NCI-H460 (cell line): ENCODE measurements at places on chromosomes 5 and 9. TPM values are rescaled to one million over a fixed set of nuclear protein-coding genes. Genes with fewer than 3 reads are reported as not detected.

CDK7 gene
- total RNA-seq = 129 and 132 TPM in 2 replicates

TTC23L gene
- 0.12 TPM in 1 of 2 replicates, not detected in the other for total RNA-seq

CCDC192 gene
- not detected in 2 replicates for total RNA-seq

ADAMTS12 gene
- total RNA-seq = 0.92 and 1.6 TPM in 2 replicates

DNA sequence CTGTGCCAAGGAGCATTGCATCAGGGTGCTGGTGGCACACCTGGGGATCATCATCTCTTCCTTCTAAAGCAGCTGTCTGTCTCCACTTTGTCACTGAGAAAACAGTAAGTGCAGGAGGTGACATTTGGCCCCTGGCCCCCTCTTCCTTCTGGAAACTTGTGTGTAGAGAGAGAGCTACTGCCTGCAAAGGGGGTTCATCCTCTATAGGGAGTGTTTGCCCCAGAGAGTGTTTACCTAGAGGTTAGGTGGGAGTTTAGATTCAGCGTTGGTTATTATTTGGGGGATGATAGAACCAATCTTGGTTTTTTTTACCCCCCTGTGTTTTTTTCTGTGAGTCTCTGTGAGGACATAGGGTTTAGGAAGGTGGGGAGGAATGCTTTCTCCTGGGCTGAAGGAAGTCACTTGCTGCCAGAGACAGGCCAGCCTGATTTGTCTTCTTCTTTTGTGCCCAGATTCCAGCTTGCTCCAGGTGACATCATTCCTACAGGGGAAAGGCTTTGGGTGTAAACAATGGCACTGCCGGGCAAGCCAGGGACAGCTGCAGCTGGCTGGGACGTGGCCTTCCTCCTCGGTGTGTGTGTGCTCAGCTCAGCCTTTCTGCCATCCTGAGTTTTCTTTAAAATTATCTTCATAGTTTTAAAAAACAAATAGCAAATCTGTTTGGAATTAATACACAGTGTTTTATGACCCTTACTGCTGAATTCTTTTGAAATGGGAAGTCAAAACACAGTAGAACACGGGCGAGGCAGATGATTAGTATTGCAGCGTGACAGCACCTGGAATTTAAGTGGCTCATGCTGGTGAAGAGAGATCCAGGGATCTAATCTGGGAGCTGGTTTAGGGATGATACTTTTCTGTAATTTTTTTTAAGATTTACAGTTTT lies 24.5 kb downstream of the PRRC2B start:
- no peak for DNase-seq

DNA sequence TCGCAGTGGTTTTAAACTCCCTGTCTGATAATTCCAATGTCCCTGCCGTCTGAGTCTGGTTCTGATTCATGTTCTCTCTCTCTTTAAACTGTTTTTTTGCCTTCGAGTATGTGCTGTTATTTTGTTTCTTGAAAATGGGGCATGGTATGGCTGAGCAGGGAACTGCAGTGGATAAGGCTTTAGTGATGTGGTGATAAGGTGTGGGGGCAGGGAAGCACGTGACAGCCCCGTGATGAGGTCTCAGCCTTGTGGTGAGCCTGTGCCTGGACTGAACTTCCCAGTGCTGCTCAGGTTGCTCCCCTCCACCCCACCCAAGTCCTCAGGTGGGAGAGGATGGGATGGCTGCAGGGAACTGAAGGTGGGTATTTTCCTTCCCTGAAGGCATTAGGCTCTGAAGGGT lies 5.5 kb upstream of the ZNF354B start:
- no peak for DNase-seq

GRCh38 chr9:21995006-21995665 lies 545 bp downstream of the CDKN2B-AS1 start:
- no peak for DNase-seq

DNA sequence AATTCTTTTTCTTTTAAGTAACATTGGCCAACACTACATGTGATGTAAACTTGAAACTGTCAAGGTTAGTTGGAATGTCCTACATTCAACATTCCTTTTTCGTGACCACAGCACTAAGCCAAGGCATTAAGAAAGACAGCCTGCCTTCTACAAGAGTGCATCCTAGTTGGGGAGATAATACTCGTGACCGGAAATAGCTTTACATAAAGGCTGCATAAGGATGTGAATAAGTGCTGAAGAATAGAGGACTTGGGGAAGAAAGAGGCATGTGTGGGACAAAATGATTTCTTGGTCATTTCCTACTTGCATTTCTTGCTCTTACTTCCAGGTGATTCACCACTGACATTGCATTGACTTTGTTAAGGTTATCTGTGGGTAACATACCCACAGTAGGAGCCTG lies 282.0 kb downstream of the DMRT2 start:
- no peak for DNase-seq
